ENCODE measurements at places on chromosomes 12 and 14. TPM values are rescaled to one million over a fixed set of nuclear protein-coding genes. Genes with fewer than 3 reads are reported as not detected.

GRCh38 chr14:91573894-91574837 lies 64.1 kb upstream of the PPP4R3A start:
- peak; percentile 45 for DNase-seq

GRCh38 chr14:68235011-68235410 lies 415.4 kb downstream of the RAD51B start:
- no peak for DNase-seq

GRCh38 chr12:55681142-55682077 lies 26.3 kb downstream of the ITGA7 start:
- DNase-seq: peak; percentile 95

DNA sequence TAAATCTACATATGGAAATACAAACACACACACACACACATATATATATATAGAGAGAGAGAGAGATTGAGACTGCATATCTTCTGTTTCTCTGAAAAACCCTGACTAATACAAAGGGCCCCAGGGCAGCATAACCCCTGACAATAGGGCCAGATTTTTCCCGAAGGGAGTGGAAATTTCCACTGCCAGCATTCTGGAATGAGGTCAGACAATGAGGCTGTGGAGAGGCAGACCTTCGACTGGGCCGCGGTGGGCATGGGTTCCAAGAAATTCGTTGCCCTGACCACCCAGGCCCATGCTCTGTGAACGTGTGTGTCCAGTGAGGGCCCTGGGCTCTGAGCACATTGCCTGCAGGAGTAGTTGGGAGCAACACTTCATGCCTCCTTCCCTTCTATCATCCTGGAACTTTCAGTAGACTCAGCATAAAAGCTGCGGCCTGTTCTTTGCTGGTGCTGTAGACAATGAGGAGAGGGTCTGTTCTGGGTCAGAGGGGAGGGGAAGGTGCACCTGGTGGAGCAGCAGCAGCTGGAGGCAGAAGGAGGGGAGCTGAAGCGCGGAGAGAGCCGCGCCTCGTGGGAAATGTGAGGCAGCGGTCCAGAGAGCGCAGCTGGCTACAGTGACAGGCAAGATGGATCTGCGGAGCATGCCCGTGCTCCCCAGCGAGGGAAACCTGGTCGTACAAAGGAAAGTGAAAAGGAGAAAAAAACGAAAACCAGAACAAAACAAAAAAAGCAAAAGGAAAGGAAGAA lies 25.6 kb upstream of the CCDC60 start:
- peak; percentile 48 for DNase-seq

DNA sequence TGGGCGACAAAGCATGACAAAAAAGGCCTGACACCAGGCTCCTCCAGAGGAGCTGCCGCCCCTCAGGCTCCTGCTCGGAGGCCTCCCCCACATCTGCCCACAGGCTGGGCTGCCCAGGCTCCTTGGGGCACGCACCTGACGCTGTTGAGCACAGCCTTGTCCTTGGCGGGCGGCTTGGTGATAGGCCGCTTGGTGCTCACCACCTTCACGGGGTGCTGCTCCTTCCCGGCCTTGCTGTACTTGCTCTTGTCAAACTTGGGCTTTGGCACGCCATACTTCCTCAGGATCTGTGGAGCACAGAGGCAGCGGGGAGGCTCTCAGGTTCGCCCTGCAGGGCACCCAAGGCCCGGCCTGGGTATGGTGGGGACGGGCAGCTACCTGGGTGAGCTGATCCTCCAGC lies 53.4 kb downstream of the TRAFD1 start:
- DNase-seq: no peak

- DNase-seq: peak; percentile 73
These were observed at the start of gene GPRC5A for GRCh38 chr12:12891080-12891880. Gene GPRC5A (plus strand): TSS chr12:12891562. CDS start chr12:12908250, 16,688 bp downstream.

- DNase-seq: no peak
These were observed 3.1 kb downstream of the KRT74 start for GRCh38 chr12:52570511-52570910.

Gene PPP4R3A
- total RNA-seq: 148 TPM

GRCh38 chr14:38297681-38298080 lies 41.8 kb upstream of the CLEC14A start:
- DNase-seq: no peak

- no peak for DNase-seq
These were observed 25.3 kb upstream of the SPTLC2 start for GRCh38 chr14:77641534-77642341.

All from H9 (cell line).